ENCODE measurements at places on chromosomes 16 and 17.

- DNase-seq: no peak
Measured at GRCh38 chr17:68317458-68317857, 26.2 kb downstream of the ARSG start.

DNA sequence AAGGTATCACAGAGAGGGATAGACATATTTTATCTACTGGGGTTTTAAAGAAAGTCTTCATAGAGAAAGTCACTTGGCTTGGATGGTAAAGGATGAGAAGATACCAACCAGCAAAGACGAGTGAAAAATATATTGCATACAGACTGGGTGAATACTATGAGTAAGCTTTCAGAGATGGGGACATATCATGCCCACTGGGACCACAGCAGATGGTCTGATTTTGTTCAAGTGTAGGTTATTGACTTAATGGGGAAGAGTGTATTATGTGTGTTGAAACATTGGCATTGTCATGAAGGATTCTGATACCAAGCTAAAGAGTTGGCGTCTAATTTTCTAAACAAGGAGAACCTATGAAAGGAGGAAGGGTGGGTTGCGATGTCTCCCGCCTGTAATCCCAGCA, 13.8 kb upstream of the MMD start:
- no peak for DNase-seq

- DNase-seq: no peak
Measured at GRCh38 chr17:57294629-57295501, 38.5 kb downstream of the MSI2 start.

DNA sequence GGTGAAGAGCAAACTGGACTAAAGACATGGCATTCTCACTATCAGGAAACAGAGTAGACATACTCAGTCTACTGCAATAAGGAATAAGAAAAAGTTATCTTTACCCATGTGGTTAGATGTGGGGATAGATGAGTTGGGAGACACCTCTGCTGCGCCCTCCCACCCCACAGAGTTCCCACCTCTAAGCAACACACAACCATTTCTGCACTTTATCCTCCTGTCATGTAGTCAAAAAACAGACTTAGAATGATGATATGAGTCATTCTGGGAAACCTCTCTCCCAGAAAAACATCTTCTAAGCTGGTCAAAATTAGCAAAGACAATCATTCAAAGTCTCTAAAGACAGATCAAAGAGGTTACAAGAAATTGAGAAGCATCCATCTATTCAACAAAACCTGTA, 94.9 kb downstream of the CACNG1 start:
- DNase-seq: no peak

DNA sequence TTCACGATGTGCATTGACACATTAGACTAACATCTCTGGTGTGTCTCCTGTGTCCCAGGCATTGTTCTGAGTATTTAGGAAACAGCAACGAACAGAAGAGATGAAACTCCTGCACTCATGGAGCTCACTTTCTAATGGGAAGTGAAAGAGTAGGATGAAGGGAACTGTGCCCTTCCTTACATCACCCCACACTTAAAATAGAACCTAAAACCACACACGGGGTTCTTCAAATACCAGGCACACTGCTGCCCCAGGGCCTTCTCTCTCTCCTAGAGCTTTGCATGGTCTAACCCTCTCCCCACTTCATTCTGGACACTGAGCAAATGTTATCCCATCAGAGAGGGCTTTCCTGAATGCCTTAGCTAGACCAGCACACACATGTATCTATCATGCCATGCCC, 33.7 kb downstream of the TRIM25 start:
- DNase-seq: no peak

DNA sequence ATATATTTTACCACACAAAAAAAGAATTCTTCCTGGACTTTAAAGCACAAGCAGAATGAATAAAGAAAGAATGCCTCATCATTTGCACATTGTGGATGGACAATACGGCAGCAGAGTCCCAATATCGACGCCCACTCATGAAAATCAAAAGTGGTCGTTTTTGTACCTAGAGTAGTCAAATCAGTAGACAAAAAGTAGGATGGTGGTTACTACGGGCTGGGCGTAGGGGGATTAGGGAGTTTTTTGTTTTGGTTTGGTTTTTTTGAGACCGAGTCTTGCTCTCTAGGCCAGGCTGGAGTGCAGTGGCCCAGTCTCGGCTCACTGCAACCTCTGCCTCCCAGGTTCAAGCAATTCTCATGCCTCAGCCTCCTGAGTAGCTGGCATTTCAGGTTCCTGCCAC, 8.6 kb upstream of the CENPV start:
- DNase-seq: no peak

DNA sequence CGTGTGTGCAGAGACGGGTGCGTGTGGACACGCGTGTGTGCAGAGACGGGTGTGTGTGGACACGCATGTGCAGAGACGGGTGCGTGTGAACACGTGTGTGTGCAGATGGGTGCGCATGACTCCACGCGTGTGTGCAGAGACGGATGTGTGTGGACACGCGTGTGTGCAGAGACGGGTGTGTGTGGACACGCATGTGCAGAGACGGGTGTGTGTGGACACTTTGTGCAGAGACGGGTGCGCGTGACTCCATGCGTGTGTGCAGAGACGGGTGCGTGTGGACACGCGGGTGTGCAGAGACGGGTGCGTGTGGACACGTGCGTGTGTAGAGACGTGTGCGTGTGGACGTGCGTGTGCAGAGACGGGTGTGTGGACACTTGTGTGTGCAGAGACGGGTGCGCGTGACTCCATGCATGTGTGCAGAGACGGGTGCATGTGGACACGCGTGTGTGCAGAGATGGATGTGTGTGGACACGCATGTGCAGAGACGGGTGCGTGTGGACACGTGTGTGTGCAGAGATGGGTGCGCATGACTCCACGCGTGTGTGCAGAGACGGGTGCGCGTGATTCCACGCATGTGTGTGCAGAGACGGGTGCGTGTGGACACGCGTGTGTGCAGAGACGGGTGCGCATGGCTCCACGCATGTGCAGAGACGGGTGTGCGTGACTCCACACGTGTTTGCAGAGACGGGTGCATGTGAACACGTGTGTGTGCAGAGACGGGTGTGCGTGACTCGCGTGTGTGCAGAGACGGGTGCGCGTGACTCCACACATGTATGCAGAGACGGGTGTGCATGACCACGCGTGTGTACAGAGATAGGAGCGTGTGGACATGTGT, 1.6 kb upstream of the CD7 start:
- no peak for DNase-seq

DNA sequence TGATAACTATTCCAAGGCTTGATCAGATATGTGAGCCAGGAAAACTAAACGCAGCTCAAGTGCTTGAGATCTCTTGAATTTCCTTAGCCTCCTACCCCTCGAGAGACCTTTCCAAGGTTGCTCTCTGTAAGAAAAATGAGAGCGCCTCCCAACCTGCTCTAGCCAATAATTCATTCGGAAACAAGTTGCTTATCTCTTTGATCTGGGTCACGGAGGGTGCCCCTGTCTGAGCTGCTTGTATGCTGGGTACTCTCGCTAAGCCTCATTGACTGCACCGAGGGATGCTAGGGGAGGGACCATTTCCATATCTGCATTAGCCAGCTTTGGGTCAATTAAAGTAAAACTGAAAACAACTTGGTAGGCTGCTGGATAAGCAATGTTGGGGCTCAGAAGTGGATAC, 70.1 kb upstream of the SHISA6 start:
- no peak for DNase-seq

DNA sequence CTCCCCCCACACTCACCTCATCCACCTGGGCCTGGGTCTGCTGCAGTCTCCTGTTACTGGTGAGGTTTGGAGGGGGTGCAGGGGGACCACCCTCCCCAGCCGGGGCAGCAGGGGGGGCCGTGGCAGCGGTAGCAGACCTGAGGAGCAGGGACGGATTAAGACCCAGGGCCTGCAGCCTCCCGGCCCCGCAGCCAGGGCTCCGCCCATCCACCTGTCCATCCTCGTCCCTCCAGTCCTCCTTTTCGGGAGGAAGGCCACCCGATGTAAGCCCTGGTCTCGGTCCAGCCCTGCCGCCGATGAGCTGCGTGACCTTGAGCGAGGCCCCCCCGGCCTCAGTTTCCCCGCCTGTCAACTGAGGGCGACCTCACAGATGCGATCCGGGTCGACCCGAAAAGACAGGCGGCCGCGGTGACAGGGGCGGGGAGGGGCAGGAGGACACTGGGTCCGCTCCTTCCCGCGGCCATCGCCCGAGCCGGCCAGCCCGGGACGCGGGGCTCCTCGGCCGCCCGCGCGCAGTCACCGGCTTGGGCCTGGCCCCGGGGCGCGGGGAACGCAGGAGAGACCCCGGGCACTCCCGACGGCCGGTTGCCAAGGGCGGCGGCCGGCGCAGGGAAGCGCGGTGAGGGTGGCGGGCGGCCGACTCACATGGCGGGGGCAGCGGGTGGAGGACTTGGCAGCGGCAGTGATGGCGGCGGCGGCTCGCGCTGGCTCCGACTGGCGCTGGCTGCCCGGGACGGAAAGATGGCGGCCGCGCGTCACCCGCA, at the start of gene VAMP2:
Gene VAMP2 (minus strand): TSS at position 716 of the 764 bp plus-strand sequence. CDS start 69 bp downstream, at position 647.
- peak; percentile 75 for DNase-seq

- no peak for DNase-seq
Measured at GRCh38 chr17:3981455-3981854, 17.2 kb upstream of the ATP2A3 start.

DNA sequence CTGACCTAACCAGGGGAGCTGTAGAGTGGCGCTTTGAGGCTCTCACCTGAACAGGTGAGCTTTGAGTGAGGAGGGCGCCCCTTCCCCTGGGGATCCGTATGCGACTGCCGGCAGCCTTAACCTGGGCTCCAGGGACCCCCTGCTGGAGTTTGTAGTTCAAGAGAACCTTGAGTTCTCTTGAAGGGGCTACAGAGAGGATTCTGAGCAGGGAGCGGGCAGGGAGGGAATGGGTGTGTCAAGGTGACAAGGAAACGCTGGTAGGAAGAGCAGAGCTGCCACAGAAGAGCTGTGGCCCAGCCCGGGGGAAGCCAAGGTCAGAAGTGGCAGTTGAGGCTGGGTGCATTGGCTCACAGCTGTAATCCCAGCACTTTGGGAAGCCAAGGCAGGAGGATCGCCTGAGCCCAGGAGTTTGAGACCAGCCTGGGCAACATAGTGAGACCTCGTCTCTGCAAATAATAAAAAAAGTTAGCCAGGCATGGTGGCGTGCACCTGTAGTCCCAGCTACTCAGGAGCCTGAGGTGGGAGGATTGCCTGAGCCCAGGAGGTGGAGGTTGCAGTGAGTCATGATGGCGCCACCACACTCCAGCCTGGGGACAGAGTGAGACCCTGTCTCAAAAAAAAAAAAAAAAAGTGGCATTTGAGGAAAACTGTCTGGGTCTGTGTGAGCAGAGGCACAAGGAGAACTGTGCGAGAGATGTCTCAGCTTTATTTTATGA, 1.2 kb downstream of the LLGL2 start:
- no peak for DNase-seq

- DNase-seq: no peak
Measured at GRCh38 chr16:88957887-88958577, 19.0 kb downstream of the CBFA2T3 start.

DNA sequence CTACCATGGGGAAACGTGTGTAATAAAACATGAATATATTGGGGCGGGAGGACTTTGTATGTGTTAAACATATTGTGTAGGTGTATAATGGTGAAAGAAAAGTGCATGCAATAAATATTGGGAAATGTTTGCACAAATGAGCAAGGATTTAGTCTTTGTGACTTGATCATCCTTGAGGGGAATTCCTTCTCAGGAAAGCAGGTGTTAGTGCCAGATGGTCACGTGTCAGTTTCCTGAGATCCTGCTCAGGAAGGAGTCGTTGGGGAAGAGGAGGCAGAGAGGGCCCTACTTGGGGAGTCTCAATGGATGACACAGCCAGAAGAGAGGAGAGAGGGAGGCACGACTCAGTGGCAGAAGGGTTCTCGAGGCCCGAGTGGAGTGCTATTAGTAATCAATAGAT, 53.2 kb downstream of the MSI2 start:
- DNase-seq: no peak

GRCh38 chr16:67304020-67304419, 22.5 kb downstream of the KCTD19 start:
- DNase-seq: no peak

DNA sequence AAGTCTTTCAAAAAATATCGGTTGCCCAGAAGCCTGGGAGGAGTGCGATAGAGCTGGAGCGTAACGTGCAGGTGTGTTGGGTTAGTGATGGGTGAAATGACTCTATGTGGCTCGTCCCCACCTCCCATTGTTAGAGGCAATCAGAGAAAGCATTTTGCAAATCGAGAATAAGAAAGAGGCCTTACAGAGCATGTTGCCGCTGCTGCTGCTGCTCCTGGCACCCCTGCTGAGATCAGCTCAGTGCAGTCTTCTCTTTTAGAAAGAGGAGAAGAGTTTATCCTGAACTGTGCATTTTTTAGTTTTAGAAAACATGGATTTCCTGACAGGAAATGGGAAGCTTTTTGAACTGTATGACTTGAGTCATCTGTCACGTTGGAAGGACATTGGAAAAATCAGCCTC, 774.5 kb upstream of the RBFOX1 start:
- no peak for DNase-seq

DNA sequence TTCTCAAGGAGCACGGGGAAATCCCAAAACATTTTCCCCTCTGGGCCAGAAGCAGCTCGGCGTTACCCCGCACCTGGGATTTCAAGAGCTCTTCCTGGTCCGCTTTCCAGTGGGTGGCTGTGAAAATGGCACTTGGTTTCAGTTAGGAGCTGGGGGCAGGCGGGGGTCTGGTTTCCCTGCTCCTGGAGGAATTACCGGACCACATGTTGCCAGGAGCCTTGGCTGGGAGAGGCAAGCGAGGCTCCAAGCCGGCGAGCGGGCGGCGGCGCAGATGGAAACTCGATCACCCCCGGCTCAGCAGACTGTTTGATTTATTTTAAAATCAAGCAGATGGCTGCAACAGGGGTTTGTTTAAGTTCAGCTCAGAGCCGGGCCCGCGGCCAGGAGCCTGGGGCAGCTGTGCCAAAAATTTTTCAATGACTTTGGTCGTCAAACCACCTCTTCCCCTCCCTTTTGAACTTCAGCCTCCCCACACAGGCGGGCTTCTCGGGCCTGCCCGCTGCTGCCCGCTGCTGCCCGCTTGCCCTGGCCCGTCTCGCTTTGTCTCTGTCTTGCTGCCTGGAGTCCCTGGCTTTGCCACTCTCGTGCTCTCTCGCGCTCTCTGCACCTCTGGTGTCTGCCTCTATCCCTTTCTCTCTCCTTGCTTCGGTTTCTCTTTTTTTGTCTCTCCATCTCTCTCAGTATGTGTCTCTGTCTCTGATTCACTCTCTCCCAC, 108.0 kb upstream of the CIBAR2 start:
- no peak for DNase-seq

GRCh38 chr16:57773019-57773418, 29.3 kb downstream of the KIFC3 start:
- DNase-seq: no peak

Measured in stimulated activated CD4-positive, alpha-beta T cell treated with anti-CD3 and anti-CD28 coated beads, Interleukin-1b, Interleukin-23, amount 100 ng/mL, for 24 hours (primary cell).